ENCODE measurements at places on chromosomes 13 and 19.

DNA sequence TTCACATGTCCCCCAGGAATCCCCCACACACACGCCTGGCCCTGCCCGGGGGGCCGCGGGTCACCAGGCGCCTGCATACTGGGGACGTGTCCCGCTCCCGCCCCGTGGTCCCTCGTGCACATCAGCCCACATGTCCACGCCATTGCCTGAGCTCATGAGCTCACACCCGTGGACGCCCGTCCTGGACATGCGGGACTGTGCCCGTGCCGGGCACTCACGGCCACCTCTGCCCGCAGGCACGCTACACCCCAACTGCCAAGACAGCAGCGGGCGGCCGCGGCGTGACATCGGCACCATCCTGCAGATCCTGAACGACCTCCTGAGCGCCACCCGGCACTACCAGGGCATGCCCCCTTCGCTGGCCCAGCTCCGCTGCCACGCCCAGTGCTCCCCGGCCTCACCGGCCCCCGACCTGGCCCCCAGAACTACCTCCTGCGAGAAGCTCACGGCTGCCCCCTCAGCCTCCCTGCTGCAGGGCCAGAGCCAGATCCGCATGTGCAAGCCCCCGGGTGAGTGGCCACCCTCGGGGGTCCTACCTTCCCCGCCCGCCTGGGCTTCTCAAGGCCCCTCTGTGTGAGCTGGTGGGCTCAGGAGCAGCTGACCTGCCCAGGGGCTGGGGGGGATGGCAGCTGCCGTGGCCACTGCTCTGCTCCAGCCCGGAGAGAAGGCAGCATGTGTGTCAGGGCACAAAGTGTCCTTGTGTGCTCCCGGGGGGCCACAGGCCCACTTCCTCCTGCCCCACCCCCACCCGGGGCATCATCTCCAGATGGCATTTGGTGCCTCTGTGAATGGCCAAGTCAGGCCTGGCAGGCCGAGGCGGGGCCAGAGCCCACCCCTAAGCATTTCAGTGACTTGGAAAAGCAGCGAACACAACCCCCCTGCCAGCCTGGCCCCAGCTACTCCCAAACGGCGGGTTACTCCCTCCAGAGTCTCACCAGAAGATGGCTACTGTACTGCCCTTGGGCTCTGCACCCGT is 7.1 kb downstream of the MIDN start:
- DNase-seq, result no peak

DNA sequence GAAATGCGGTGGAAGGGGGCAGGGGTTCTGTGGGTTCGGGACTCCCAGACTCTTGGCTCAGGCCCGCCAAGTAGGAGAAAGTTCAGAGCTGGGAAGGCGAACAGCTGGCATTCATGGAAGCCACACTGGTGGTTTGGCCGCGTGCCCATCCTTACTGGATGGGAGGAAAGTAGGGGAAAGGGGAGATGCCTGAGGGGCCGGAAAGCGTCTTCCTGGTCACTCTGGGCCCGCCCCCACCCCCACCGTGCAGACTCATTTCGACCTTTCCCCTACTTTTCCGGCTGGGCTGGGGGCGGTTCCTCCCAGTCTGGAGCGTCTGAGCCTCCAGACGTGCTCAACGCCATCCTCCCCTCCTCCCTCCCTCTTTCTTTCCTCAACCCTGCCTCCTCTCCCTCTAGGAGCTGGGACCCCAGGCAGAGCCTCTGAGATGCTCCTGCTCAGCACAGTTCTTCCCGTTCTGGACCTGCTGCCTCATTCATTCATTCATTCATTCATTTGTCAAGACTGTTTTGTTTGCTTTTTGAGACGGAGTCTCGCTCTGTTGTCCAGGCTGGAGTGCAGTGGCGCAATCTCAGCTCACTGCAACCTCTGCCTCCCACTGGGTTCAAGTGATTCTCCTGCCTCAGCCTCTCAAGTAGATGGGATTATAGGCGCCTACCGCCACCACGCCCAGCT is 3.5 kb downstream of the ANGPTL4 start:
- no peak for DNase-seq

DNA sequence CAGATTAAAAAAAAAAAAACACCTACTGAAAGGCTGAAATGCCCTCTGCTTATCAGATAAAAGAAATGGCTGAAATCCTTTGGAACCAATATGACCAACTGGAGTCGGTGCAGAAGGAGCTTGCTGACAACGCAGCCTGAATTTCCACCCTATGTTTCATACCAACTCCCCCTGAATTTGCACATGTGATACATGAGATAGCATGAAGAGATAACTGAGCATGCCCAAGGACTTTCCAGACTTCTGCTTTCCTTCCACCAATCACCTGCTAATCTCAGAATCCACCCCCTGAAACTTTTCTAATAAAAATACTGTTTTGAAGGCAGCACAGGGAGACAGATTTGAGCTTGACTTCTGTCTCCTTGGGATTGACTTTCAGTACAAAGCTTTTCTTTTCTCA is 32.2 kb upstream of the WDFY2 start:
- DNase-seq, result no peak

DNA sequence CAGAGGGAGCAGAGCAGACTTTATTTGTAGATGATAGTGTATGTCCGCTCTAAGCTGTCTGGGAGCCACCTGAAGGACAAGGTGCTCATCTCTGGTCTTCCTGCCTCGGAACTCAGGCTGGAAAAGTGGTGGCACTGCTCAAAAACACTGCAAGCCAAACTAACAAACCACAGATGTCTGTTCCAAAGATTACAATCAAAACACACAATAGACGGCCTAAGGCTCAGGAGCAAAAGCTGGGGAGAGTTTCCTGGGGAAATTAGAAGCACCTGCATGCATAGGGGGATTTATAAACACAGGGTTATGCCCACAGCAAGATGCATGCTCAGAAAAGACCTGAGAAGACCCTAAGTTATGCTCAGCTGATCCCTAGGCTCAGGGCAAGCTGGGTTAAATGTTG is 9.4 kb upstream of the EVI5L start:
- no peak for DNase-seq

- DNase-seq, result no peak
Measured at GRCh38 chr19:40600570-40601133, 517 bp upstream of the LTBP4 start.

- peak; percentile 71 for DNase-seq
Measured at GRCh38 chr13:71290963-71291841, 575.8 kb downstream of the DACH1 start.

- peak; percentile 59 for DNase-seq
Measured at GRCh38 chr19:1513499-1514294, 878 bp upstream of the ADAMTSL5 start.

DNA sequence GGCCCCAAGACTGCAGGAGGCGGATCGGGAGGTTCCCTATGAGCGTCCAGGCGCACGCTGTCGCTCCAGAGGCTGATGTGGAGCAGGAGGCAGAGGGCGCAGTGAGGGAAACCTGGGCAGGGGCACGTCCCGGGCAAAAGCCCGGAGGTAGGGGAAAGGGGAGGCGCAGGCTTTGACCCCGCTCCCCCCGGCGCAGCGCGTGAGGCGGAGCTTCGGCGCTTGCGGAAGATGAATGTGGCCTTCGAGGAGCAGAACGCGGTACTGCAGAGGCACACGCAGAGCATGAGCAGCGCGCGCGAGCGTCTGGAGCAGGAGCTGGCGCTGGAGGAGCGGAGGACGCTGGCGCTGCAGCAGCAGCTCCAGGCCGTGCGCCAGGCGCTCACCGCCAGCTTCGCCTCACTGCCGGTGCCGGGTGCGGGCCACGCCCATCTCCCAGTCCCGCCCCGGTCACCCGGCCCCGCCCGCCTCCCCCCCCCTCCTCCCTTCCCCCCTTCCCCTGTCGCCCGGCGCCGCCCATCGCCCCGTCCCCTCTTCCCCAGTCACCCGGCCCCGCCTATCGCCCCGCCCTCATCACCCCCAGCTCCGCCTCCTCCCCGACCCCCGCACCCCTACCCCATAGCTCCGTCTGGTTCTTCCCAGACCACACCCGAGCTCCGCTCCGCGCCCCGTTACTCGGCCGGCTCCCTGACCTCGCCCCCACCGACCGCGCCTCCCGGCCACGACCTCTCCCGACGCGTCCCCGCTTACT is 4.1 kb downstream of the HMG20B start:
- no peak for DNase-seq
